NCI-H446 (cell line): ENCODE measurements at places on chromosomes 1 and 21.

GRCh38 chr1:223794136-223794880, 51.4 kb downstream of the TP53BP2 start:
- DNase-seq: no peak

GRCh38 chr1:36645867-36646266, 163.2 kb upstream of the CSF3R start:
- DNase-seq: no peak

- DNase-seq: no peak
These were observed 25.7 kb downstream of the COA6 start for GRCh38 chr1:234398849-234399381.

GRCh38 chr1:20137055-20137454, 2.1 kb upstream of the PLA2G2F start:
- DNase-seq: no peak

DNA sequence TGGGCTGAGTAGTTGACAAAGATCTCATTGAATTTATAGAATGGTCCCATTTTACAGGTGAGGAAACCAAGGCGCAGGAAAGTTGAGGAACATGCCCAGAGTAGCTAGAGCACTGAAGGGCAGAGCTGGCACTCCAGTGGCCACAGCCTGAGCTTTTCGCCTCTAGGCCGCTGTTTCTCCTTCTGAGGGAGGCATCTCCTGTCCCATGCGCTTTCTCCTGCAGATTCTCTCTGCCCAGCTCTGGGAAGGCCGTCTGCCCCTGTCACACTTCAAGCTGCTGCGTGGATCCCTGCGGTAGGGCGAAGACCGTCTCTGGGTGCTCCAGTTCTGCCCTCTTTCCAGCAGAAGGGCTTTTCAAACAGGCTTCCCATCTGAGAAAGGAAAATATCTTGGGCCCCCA, 159.9 kb downstream of the ACTL8 start:
- no peak for DNase-seq

- no peak for DNase-seq
These were observed 18.1 kb downstream of the SAMSN1 start for GRCh38 chr21:14527696-14528652.

- no peak for DNase-seq
These were observed 159.7 kb downstream of the HIVEP3 start for GRCh38 chr1:41758904-41759548.

DNA sequence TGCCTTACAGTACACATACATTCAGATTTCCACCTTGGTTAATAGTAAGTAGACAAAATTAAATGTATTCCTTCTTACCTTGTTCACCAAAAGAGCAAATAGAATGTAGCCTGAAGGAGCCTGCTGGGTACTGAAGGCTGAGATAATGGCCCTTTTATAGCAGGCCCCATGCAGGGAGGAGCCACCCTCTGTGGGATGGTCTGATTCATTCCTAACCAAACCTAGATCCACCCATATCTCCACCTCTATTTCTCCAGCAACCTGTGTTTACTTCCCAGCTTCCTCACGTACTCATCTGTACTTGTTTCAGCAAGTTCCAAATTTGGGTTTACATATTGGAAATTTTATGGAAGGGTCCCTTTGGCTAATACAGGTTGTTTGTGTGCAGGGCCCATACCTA, at the start of gene FLG:
Gene FLG (minus strand): TSS at position 129 of the 400 bp plus-strand sequence. CDS start 9,783 bp downstream, outside the sequence.
- DNase-seq: no peak

- no peak for DNase-seq
These were observed 6.5 kb downstream of the MEX3A start for GRCh38 chr1:156075775-156076204.

- DNase-seq: no peak
These were observed 138.4 kb downstream of the RHOU start for GRCh38 chr1:228873709-228874108.

DNA sequence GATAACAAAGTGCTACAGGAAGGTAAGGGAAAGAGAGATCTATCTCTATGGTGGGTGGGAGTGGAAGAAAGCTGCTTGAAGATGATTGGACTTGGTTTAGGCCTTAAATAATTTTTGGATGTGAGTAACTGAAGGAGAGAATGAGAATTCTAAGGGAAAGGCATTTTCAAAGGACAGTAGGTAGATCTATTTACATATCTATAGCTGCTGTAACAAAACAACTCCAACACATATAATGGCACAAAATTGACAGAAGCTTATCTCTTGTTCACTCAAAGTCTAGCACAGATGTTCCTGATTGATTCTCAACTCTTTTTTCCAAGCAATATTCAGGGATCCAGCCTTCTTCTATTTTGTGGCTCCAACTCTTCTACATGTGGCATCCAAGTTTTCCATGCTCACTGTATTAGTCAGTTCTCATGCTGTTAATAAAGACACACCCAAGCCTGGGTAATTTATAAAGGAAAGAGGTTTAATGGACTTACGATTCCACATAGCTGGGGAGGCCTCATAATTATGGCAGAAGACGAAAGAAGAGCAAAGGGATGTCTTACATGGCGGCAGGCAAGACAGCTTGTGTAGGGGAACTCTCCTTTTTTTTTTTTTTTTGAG, 3.1 kb upstream of the DDAH1 start:
- no peak for DNase-seq

GRCh38 chr1:203084588-203085527, 954 bp downstream of the MYOG start:
- DNase-seq: peak; percentile 8

DNA sequence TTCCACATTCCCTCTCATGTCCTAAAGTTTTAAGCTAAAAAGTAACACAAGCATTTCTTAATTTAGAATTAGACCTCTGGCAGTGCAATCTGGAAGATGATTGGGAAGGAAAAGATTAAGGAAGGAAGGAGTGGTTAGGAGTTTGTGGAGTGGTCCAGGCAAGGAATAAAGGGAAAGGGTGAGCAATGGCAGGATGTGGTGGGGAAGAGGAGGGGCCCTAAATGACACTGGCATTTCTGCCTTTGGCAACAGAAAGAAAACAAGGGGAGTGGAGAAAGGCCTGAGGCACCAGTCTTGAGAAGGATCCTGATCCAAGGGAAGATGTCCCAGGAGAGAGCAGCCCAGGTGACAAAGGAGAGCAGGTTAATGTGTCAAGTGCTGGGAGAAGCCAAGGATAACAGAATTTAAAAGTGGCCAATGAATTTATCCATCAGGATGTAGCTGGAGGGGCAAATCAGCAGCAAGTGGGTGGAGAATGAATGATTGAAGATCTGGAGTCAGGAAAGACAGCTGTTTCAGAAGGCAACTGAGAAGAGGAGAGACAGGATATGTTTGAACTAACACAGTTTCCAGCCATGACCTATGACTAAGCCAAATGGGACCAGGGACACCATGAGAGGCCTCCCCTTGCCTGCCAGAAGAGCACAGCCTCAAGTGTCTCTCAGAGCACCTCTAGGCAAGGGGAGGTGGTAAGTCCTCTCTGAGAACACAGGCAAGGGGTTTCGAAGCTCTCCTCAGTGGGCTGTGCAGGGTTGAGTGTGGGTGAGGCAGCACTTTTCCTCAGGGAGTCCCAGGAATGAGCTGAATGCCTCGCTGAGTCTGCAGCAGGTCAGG, 20.9 kb upstream of the LY9 start:
- no peak for DNase-seq

DNA sequence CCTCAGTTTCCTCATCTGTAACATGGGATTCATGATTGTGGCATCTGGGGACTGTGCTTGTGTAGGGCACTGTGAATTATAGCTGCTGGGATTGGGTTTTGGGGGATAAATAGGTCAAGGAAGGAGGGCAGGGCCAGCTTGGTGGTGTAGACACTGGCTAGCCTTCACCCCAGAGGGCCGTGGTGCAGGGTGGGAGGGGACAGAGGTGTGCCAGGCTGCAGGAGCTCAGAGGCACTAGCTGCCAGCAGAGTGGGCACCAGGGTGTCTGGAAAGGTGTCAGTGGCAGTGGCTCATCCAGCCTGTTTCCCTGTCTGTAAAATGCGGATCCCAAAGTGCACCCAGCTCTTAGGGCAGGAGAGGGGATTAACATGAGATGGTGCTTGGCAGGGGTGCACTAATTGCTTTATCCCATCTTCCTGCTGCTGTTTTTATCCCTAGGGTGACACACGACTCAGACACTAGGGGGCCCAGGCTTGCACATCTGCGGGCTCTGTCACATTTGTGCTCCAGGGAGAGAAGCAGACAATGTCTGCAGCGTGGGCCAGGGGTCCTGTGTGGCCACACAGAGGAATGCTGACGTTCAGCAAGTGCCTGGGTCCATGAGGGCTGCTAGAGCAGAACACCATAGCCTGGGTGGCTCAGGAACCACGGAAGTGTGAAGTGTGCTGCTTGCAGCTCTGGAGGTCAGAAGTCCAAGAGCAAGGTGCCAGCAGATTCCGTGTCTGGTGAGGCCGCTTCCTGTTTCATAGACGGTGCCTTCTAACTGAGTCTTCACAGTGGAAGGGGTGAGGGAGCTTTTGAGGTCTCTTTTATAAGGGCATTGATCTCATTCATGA, 19.3 kb downstream of the OBSCN start:
- DNase-seq: no peak

DNA sequence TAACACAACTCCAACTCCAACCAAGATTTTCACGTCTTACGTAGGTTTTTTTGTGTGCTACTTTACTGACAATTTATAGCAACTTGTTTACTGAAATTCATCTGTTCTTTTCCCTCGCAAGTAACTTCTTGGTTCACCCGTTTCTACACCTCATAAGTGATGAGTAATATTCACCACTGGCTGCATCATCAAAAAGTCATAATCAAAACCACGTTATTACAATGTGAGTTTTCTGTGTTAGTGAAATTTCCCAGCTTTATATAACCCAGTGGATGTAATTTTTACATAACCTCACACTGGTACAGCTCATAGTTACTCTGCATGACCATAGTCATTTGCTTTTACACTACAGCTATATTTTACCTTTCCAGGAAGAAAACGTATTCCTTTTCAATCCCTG, 401.1 kb upstream of the LYPLAL1 start:
- DNase-seq: no peak

DNA sequence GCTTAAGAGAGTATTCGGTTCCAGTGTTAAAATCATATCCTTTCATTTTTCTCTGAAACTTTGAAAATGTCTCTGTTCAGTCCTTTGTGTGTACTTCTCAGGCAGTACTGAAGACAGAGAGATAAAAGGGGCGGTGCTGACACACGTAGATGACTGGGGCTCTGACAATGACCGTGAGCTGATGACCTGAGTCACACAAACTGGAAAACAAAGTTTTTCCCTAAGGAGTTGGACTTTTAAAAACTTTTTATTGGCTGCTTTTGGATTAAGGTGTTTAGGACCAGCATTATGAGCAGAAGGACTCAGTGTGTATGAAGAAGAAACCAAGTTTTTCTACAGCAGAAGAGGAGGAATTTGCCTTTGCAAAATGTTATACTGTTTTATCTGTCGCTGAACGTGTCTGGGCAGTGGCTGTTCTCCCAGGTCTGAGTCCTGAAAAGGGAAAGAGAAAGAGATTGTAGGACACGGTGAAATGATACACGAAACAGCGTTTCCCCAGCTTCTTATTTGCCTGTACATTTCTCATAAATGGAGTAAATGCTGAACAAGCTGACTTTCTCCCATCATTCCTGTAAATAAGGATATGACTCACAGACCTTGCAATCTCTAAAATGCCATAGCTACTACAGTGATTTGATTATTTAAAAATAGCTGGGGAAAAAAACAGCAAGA, 51.5 kb downstream of the MAP3K7CL start:
- DNase-seq: no peak
